NCI-H446 treated with DMSO at 0.1 percent for 48 hours (cell line): ENCODE measurements at places on chromosomes 5 and 9.
A peak's percentile ranks its signal among the peaks of the same experiment; 100 is the strongest.

- no peak for DNase-seq
Measured at GRCh38 chr5:1519631-1520210, 4.0 kb downstream of the LPCAT1 start.

DNA sequence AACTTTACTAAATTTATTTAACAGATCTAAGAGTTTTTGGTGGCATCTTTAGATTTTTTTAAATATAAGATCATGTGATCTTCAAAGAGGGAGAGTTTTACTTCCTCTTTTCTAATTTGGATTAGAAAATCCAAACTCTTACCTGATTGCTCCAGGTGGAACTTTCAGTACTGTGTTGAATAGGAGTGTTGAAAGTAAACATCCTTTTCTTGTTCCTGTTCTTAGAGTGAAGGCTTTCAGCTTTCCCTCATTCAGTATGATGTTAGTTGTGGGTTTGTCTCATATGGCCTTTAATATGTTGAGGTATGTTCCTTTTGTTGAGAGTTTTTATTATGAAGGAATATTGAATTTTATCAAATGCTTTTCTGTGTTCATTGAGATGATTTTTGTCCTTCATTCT lies 650.0 kb upstream of the SGCD start:
- no peak for DNase-seq

- no peak for DNase-seq
Measured at GRCh38 chr9:84823421-84824271, 154.1 kb downstream of the NTRK2 start.

DNA sequence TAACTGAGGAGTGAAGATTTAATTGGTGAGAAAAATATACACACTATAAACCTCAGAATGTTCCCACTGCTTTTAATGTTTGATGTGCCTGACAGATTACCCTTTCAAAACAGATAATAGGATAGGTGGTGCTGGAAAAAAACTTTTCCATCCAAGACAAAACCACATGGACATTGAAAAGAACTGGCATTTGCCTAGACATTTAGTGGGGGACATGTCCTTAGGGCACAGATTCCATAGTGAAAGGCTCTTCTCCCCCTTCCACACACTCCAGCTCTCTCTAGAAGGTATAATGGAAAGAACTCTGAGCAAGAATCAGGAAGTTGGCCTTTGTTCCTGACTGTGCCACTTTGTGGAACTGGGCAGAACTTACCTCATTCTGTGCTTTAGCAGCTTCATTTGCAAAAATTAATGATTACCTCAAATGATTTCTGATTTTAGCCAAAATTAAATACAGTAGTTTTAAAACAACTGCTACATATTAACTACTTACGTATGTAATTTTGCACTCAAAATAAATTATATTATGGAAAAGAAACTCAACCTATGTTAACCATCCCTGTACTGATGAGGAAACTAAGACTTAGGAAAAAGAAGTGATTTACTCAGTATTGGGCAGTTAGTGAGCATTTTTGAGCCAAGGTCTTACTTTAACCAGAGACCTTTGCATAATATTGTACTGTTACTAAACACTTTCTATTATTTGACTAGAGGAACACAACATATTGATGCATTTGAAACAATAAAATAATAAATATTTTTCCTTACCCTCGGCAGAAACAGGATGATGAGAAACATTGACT lies 43.3 kb downstream of the TMC1 start:
- no peak for DNase-seq

- no peak for DNase-seq
Measured at GRCh38 chr5:173334808-173335207, 6.6 kb upstream of the STC2 start.

DNA sequence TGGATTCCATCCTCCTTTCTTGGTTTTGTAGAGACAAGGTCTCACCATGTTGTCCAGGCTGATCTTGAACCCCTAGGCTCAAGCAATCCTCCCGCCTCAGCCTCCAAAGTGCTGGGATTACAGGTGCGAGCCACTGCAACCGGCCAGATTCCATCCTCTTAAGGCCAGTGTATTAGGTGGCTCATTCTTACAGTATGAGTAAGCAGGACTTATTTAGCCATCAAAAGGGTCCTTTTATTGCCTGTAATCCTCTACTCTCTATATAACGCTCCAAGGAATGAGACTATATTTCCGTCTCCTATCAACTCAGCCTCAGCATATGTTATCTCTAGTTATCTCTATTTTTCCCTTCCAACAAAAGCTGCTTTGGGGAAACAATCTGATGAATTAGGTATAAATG lies 3.0 kb upstream of the ERBIN start:
- DNase-seq = no peak

DNA sequence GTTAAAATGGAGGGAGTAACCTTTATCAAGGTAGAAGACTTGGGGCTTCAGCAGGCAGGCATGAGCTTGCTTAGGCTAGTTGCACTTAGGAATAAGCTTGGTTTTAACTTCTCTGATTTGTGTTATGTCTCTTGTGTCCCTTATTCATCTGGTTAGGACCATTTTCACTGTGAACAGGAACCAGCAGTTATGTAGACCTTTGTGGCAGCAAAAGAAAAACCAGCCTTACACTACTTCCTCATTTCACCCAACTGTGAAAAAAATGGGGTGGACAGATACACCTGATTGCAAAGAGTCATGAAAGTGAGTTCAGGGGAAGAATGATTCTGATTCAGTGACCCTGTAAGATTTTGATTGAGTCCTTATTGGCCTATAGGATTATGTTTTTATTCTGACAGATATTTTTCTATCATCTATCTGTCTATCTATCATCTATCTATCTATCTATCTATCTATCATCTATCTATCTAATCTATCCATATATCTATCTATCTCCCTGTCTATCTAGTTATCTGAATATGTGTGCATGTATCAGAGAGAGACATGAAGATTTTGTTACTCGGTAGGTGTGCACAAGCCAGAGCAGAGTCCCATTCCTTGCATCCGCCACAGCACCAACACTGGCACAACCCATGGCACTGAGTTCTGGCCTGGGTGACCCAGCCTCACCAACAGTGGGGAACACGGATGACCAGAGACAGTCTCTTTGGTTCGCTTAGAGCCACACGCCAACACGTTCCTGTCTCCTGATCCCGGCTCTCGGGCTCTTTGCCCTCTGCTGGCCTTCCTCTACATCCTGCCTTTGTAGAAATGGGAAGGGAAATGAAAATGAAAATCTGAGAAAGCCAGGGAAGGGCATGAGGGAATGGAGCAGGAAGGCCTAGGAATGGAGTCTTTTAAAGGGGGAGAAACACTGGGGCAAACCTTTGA lies 1.3 kb upstream of the ZNF366 start:
- no peak for DNase-seq

DNA sequence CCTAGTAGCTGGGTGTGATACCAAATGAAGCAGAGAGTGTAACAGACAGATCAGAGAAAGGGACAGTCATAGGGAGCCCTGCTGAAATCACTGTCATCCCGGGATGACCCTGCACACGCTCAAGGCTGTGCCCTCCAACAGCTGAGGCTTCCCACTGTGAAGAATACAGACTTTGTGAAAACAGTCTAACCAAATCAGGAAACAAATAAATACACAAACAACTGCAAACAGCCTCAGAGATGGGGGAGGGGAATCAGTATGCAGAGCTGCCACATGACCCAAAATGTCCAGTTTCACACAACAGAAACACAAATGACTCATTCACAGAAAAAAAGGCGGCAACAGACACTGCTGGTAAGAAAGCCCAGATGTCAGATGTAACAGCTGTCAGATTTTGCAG lies 101.9 kb downstream of the ADAMTS2 start:
- peak; percentile 40 for DNase-seq

DNA sequence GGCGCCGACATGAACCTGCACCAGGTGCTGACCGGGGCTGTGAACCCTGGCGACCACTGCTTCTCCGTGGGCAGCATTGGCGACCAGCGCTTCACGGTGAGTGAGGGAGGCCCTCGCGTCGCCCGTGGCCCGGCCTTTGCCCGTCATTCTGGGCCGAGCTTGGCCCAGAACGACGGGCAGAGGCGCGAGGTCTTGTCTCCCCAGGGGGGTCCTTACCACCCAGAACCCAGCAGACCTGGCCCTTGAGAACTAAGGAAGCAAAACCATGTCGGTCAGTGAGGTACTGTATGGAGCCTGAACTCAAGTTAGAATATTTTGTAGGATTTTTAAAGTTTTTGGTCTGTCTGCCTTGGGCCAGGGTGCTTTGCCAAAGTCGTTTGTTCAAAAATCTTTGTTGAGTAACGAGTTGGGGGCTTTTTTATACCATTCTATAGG lies 691 bp downstream of the DMXL1 start:
- no peak for DNase-seq

- DNase-seq = no peak
Measured at GRCh38 chr9:2023042-2023441, 7.9 kb downstream of the SMARCA2 start.

DNA sequence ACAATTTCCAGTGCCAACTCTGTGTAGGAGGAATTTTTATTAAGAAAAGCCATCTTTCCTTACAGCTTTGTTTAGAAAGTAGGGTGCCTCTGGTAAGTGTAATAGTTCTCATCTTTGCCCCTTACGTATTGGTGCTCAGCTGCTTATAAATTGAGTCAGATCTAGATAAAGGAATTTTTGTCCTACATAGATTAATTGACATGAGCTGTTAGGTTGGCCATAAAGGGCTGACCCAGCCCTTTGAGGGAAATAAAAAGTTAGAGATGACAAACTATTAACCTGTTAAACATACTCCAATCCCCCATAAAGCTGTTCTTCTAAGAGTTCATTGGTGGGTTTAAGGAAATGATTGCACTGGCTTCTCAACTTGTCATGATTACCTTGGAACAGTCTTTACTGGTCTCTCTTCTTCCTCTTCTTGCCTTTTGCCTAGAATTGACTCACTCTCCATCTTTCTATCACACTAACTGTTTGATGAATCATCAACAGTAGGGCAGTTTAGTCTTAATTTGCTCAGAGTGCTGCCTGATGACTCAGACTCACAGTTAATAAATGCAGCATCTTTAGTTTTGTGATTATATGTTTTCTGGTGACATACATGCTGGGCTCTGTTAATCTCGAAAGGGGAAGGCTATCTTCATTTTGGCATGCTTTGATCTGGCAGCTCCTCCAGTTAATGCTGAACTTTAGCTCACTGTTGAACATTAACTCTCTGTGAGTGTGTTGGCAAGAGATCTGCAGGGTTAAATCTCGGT lies 51.7 kb downstream of the ARHGAP26 start:
- DNase-seq = peak; percentile 20

DNA sequence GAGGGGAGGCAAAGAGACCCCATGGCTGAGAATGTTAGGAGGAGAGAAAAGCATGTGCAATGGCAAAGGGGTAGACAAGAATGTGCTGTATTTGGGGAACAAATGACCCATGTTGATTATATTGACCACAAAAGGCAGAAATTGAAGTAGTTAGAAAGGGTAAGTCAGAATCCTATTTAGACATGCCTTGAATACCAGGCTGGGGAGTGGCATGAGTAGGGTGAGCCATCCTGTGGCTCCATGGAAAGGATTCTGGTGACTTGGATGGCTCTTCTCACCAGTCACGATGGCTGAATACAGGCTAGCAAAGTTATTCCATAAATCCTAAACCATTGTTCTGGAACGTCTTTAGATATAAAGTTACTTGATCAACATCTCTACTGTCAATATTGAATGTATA lies 73.4 kb upstream of the MEF2C start:
- no peak for DNase-seq

GRCh38 chr5:103014983-103015382 lies 105.0 kb downstream of the GIN1 start:
- DNase-seq = no peak

- DNase-seq = no peak
Measured at GRCh38 chr5:149271195-149271715, 404 bp upstream of the AFAP1L1 start.

- no peak for DNase-seq
Measured at GRCh38 chr9:131577005-131578000, 32.0 kb downstream of the PRRT1B start.

GRCh38 chr9:128420060-128420650 lies 502 bp upstream of the CERCAM start:
- no peak for DNase-seq

- DNase-seq = no peak
Measured at GRCh38 chr5:90519081-90519480, 10.3 kb downstream of the LYSMD3 start.

GRCh38 chr9:136545965-136546696 lies at the start of gene NOTCH1:
TSS of gene NOTCH1 (minus strand) at chr9:136546048. CDS start at chr9:136545786, 262 bp downstream.
- DNase-seq = peak; percentile 15

DNA sequence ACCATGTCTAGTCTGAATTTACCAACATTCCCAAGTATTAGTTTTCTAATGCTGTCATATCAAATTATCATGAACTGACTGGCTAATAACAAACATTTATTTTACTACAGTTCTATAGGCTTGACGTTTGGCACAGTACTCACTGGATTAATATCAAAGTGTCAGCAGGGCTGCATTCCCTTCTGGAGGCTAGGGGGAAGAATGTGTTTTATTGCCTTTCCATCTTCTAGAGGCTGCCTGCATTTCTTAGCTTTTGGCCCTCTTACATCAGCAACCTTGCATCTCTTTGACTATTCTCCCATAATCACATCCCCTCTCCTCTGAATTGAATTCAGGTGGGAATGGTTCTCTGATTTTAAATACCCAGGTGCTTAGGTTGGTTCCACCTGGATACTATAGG lies 84.7 kb downstream of the EDIL3 start:
- DNase-seq = no peak

DNA sequence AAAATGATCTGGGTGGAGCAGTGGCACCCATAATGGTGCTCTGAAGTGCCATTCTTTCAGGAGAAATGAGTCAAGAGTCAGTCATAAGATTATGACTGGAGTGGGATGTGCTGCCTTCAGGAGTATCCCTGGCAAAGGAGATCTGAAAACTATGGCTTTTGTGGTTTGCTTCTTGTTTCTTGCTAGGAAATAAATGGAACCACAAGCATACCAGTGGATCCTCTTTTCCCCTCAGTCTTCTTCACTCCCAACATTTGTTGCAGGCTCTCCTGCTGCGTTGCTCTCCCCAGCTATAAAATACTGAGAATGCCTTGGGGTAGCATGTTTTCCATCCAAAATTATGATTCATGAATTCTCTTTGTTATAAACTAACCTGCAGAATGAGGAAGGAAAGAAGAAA lies 199.1 kb downstream of the NNT start:
- DNase-seq = no peak

GRCh38 chr5:160245506-160246086 lies 16.3 kb downstream of the FABP6 start:
- DNase-seq = no peak

DNA sequence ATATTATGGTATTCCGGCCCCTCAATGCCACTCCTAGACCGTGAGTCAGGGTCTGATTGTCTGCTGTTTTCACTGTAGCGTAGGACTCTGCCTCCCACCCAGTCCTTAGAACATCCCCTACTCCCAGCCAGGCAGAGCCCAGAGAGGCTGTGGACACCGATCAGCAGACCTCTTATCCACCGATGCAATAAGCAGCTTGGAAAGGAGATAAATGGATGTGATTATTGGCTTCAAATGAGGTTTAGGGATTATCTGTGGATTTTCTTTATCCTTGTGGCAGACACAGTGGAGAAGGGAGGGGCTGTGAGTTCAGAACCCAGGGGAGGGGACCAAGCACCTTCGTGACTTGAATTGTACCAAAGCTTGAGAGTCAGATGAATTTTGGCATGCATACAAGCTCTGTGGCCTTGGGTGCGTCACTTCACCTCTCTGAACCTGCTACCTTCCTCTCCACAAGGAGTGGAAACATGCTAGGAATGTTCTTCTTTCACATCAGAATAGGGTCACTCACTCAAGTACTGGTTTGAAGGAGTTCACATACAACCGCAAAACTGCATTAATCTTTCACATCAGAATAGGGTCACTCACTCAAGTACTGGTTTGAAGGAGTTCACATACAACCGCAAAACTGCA lies 83.1 kb upstream of the CPLX2 start:
- no peak for DNase-seq

GRCh38 chr5:147560718-147561331 lies 51.0 kb upstream of the DPYSL3 start:
- no peak for DNase-seq

GRCh38 chr9:98326459-98327248 lies 71.2 kb upstream of the TBC1D2 start:
- no peak for DNase-seq
